CD4-positive, alpha-beta T cell treated with Interleukin-10 for 1 hour (primary cell): ENCODE measurements at places on chromosomes 12 and 14.

DNA sequence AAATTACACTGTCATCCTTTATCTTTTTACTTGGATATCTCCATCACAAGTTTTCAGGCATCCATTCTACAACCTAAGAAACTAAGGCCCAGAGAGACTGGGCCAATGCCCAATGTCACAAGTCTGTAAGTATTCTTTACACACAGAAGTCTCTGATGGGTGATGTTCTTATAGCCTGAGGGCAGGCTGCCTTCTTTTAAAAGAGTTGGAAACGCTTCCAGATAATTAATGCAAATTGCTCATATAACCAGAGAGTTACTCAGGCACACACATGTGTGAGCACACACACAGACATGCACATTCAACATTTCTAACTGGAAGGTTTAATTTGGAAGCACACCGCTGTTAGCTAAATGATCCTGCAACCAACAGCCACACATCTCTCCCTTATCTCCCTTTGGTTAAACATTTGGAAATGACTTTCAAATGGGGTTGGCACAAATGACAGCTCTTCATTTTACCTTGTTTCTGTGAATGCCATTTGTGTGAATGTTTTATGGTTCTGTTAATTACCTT, 160.8 kb upstream of the TMPO start:
- DNase-seq: no peak

- no peak for DNase-seq
Observed at GRCh38 chr12:79275631-79276030, 411.1 kb downstream of the SYT1 start.

- no peak for DNase-seq
Observed at GRCh38 chr14:99378782-99379214, 101.9 kb downstream of the SETD3 start.

DNA sequence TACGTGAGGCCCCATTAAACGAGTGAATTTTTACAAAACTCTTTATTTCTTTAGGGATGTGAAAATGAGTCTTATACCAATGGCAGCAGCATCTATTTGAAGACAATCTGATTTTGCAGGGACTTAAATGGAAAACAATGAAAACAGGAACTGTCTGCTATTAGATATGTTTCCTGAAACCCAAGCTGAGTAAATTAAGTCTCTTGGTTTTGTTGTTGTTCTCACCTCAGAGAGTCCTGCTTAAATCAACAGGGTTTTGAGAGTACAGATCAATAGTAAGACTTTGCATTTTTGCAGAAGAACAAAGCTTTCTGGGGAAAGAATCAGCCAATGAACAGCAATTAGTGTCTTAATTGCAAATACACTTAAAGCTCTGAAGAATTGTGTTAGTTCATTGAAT, 39.1 kb upstream of the LGR5 start:
- DNase-seq: no peak

DNA sequence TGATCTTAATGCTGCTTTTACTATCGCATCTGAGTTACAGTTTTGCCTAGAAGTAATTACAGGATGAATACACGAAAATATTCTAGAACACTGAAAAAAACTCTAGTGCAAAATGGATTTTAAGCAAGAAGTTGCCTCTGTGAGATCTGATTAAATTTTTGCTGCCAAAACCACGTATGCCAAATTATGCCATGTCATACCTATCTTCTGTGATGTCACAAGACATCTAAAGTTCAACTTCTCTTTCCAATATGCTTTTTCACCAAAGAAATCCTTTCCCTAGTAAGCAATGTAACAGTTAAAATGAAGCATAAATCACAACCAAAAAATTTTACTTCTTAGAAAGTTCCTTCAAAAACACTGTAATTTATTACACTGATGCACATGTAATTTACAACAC, 39.6 kb downstream of the HECTD4 start:
- no peak for DNase-seq

DNA sequence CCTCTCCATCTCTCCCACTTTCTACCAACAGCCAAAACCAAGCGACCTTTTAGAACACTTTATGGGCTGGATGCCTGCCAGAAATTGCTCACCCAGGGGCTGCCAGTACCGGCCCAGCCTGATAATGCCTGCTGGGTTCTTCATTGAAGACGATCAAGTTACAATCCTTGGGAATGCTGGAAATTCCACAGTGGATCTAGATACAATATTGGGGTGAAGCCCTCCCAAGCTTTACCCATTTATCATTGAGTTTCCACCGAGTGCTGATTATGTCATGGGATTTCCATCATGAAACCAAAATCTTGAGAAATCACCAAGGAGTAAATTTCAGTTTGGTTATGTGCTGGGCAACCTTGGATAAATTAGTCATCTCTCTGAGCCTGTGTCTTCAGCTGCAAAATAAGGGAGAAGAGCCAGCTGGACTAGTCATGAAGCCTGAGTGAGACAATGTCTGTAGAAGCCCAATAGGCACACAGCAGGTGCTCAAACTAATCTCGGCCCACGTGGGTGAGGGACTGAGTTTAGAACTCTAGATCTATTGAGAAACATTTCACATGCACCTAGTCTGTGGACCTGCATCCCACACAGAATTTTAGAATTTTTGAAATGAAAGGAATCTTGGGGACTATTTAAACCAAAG, 75.5 kb upstream of the CLMN start:
- no peak for DNase-seq

DNA sequence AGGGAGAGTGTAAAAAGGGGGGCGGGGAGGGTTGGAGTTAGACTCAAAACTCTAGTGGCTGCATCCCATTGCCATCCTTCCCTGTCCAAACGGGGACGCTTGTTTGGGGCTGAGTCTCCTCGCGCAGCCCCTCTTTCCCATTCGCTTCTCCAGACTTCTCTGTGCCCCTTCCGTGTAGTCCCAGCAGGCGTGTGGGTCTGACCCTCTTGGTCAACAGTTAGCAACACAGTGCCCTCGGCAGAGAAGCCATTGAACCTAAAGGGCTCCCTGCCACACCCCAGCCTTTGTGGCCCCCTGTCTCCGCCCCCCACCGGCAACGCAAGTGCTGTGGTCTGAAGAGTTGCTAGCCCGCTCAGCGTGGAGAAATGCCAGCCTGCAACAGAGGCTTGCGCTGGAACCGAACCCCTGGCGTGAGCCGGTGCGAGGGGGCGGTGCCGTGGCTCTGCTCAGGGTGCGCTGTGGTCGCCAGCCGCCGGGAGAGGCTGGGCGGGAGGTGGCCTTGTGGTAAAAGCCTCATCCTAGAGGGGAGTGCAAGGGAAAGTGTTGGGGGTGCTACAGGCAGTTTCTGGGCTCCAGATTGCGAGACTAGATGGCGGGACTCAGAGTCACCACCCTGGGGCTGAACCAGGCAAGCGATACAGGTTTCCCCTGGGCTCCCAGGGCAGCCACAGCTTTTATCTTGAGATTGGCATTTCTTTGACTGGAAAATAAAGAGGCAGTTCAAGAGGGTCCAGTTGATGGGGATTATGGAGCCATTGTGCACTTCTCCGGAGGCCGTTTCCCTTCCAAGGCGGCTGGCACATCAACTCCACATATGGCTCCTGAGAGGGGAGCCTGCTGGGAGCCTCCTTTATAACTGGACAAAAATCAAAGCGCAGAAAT, 2.1 kb downstream of the PLXNC1 start:
- peak; percentile 45 for DNase-seq

DNA sequence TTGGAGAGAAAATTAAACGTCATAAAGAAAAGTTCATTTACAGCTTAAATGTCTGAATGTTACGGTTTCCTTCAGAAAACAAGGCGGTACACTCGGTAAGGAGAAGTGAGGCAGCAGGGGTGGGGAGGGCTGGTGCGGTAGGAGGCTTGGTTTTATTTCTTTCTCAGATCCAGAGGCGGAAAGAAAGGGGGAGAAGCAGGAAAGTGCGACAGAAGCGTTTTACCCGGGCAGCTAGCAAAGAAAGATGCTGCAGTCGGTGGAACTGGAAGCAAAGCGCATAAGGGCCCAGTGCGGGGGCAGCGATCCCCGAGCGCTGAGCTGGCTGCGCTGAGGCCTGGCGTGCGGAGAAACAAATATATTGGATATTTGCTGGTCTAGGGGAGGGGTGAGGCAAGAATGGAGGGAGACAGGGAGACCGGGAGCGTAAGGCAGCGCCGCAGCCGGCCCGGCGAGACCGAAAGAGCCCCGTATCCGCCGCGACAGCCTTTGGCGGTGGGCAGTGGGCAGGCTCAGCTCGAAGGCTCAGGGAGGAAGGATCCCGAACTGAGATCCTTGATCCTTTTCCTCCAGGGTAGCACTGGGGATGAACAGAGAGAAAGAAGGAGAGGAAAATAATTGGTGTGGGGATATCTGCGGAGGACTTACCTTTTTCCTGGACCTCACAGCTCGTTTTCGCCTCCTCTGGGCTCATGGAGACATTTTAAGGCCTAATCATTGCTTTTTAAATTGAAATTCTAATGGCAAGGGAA, 6.4 kb upstream of the HOXC11 start:
- no peak for DNase-seq

GRCh38 chr14:52342849-52343596, 28.9 kb downstream of the PTGER2 start:
- DNase-seq: no peak

- DNase-seq: no peak
Observed at GRCh38 chr14:55136885-55137786, 8.1 kb downstream of the LGALS3 start.

- no peak for DNase-seq
Observed at GRCh38 chr12:52499806-52500560, 6.9 kb upstream of the KRT6A start.

GRCh38 chr14:34981743-34982420, 910 bp upstream of the SRP54 start:
- DNase-seq: peak; percentile 49

DNA sequence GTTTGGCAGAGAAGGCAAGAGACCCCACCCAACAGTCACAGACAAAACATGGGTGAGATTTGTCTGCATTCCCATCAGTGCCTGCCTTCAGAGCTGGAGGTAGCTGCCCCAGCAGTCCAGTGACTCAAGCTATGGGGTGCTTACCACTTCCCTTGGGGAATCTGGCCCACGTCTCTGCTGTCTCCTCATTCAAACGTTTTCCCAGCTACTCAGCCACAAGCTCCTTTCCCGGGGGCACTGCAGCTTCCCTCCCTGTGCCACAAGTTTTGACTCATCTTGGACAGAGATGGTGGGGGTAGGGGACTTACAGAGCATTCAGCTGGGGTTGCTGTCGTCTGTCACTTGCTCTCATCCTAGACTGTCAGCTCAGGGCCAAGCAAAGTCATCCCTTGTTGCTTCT, 66.6 kb downstream of the FBXL14 start:
- DNase-seq: no peak

DNA sequence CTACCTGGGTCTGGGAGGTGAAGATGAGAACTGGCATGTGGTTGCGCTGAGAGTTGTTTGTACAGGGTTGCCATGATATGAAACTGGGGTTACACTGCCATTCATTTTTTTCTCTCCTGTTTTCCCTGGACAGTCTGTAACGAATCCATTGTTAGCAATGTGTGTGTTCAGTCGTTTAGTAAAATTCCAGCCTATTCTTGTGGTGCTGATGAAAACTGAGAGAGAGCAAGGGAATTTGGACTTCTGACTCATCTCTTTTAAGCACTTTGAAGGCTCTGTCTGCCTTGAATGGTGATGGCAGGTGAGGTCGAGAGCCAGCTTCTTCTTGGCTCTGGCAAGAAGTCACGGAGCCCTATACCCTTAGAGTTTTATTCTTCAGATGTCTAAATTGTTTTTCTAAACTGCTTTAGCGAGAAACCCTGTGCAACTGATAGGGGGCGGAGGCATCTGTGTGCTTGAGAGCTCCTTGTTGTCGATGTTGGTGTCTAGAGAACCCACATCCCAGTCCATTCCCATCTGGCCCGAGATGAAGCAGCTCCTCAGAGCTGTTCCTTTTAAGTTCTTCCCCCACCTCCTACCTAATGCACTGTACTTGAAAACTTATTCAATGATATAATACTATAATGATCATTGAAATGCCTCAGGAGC, 204.4 kb downstream of the TMX1 start:
- DNase-seq: no peak

GRCh38 chr12:7241404-7242005, 52.0 kb downstream of the PEX5 start:
- DNase-seq: no peak

GRCh38 chr12:6946033-6946919, 2.5 kb downstream of the C12orf57 start:
- DNase-seq: peak; percentile 78

DNA sequence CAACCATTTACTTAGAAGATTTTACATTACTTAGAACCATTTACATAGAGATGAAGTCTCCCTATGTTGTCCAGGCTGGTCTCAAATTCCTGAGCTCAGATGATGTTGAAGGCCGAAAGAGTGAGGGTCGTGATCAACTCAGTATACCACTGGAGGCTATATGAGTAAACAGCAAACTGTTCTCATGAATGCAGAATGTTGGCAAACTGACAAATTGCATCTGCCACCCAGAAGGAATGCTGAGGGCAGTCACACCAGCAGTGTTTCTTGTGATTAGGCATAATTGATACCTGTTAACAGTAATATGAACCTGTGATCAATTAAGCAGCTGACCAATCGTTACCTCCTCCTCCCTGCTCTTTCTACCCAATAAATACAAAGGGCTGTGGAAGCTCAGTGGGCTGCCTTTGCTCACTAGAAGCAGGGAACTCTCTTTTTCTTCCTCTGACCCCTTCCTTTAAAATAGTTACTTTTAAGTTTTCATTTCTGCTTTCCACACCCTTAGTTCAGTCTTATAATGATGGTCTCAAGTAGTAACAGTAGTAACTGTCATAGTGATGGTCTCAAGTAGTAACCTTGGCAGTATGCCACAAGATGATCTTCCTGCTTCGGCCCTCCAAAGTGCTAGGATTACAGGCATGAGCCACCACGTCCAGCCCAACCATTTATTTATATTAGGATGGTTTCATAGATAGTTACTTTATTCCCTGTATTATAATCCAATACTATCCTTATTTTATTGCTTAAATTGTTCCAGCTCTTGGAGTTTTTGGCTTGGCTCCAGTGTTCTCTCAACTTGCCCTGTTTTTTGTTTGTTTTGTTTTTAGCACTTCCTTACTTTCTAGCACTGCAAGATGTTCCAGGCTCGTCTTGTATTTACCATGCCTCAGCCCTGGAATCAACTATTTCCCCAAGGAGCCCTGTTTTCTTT, 25.8 kb downstream of the LIMA1 start:
- no peak for DNase-seq

- no peak for DNase-seq
Observed at GRCh38 chr14:80585506-80585835, 356.1 kb downstream of the CEP128 start.
